ENCODE measurements at places on chromosomes 5 and 9. TPM values are rescaled to one million over a fixed set of nuclear protein-coding genes. Genes with fewer than 3 reads are reported as not detected.

DNA sequence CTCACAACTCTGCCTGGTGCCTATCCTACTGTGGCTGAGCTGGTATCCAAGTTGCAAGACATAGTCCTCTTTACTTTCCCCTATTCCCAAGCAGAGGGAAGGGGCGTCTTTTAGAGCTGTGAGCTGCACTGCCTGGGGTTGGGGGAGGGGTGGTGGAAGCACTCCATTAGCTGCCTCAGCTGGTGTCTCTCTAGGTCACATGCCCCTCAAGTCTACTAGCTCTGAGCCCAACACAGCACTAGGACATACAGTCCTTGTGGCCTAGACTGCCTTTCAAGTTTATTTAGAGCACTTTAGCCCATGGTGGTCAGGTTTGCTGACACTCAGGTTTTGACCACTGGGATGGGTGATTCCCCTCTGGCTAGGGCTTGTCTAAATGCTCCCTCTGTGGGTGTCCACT lies 54.7 kb downstream of the SREK1 start:
- H3K27ac ChIP-seq, result no peak overlapping the region
- no peak overlapping the region for H3K4me3 ChIP-seq
- H3K36me3 ChIP-seq, result no peaks in the 10 kb centered on the region

- no peaks in the 10 kb centered on the region for H3K4me1 ChIP-seq
- H3K36me3 ChIP-seq, result no peaks in the 10 kb centered on the region
- DNase-seq, result peak; percentile 21
Measured at GRCh38 chr5:8685704-8686103, 816.8 kb downstream of the MTRR start.

The IRX1 gene
- total RNA-seq, result 25.7 TPM

DNA sequence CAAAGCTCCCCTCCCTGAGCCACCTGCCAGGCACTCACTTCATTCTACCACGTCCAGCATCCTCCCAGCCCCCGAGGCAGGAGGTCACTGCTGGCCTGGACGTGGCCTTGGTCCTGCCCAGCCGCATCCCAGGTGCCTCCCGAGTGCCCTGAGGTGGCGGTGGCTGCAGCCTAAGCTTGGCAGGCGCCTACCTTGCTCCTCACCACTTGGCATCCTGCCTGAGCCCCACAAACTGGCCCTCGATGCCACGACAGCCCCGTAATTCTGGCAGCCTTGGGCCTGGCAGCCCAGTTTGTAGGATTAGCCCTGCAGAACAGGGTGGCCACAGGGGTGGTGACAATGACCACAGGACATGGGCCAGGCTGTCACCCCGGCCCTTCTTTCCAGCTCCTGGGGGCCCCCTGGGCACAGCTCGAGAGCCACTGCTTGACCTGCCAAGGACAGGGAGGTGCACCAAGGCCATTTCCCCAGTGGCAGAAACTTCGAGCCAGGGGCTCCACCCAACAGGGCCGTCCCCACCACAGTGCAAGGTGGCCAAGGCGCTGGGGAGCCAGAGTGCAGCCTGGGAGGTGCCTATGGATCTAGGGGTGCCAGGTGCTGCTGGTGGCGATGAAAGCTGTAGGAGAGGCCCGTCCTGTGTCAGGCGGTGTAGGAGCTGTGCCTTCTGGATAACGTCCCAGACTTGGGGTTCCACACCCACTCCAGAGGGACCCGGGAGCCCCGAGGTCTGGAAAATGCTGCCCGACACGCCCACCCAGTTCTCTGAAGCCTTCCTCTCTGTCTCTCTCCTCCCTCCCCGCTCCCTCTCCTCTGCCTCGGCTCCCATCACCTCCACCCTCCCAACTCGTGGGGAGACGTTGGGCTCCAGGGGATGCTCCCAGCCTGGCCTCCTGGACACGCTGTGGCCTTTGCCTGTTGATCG lies 18.4 kb downstream of the NKD2 start:
- no peak overlapping the region for H3K27ac ChIP-seq
- no peak for DNase-seq
- no peaks in the 10 kb centered on the region for H3K4me1 ChIP-seq
- H3K4me3 ChIP-seq, result no peak overlapping the region

DNA sequence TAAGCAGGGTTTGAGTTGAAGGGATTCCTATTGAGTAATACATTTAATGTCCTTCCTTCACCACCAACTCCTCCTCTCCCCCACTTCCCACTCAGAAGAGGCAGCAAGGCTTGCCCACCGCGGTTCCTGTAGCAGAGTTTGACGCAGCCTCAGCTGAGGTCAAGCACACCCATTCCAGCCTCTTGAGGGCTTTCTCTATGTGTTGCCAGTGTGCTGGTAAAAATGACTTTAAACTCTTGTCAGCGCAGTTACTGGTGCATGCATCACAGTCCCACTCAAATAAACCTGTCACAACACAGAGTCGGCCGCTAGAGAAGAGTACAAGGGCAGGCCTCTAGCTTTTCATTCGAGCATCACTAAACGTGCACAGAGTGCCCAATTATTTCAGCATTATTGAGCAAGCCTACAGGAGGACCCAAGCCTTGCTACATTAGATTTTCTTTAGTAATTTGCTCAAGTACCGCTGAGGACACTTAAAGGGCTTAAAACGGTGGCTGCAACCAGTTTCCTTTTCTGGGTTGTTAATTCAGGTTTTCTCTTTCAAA lies 79.6 kb downstream of the TLE4 start:
- no peak overlapping the region for H3K4me3 ChIP-seq
- H3K4me1 ChIP-seq, result peaks cover 4% of the 10 kb centered on the region
- peak; percentile 27 for DNase-seq
- H3K36me3 ChIP-seq, result no peaks in the 10 kb centered on the region
- no peaks in the 10 kb centered on the region for H3K27me3 ChIP-seq
- H3K27ac ChIP-seq, result no peak overlapping the region

GRCh38 chr5:68067291-68067690 lies 148.3 kb upstream of the PIK3R1 start:
- DNase-seq, result no peak
- no peaks in the 10 kb centered on the region for H3K4me1 ChIP-seq
- H3K36me3 ChIP-seq, result no peaks in the 10 kb centered on the region
- H3K4me3 ChIP-seq, result no peak overlapping the region

DNA sequence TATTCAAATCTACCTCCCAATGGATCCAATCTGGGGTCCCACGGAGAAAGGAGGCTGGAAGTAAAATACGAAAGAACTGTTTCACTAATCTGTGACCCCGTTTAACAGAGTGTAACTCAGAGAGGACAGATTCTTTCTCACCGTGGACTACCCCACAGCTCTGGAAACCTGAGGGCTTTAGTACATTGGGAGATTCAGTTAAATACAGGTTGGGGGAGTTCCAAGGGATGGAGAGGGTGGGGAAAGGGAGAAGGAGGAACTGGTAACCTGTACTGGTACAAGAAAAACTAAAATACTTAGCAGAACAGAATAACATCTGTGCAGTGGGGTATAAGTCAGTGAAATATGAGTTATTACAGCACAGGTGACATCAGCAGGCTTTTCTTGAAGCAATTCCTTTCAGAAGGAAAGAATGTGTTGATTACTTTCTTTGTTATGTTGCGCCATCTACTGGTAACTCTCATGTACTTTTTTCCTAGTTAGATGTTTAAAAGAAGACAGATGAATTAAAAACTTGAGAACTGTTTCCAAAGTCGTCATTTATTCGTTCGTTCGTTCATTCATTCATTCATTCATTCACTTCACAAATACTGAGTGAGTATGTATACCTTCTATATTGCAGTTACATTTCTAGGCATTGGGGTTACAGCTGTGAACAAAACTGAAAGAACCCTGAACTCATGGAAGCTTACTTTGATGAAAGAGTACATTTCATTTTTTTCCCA lies 30.0 kb upstream of the STOM start:
- no peaks in the 10 kb centered on the region for H3K27me3 ChIP-seq
- no peak overlapping the region for H3K27ac ChIP-seq
- no peak overlapping the region for H3K4me3 ChIP-seq

DNA sequence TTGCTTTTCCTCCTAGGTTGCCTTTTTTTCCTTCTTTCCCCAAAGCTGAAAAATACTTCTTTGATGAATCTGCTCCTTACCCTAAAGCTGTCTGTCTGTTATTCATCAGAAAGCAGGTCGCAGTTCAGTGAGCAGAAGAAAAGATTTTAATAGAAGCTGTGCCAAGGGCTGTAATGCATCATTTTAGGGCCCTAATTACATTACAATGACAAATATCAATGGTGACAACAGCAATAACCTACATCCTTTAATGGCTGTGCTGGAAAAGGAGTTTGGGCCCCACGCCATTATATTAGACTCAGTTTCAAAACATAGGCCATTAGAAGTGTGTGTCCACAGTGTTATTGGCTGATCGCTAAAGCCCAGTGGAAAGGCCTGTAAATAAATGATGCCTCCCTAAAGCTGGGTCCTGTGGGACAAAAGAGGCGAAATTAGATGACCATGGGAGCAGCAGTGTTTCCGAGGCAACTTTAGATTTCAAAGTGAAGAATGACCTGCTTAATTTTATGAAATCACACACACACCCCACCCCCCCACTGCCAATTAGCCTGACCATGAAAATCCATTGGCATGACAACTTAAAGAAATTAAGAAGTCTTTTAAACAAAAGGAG lies 38.4 kb downstream of the TLE4 start:
- no peaks in the 10 kb centered on the region for H3K27me3 ChIP-seq
- H3K4me3 ChIP-seq, result no peak overlapping the region

DNA sequence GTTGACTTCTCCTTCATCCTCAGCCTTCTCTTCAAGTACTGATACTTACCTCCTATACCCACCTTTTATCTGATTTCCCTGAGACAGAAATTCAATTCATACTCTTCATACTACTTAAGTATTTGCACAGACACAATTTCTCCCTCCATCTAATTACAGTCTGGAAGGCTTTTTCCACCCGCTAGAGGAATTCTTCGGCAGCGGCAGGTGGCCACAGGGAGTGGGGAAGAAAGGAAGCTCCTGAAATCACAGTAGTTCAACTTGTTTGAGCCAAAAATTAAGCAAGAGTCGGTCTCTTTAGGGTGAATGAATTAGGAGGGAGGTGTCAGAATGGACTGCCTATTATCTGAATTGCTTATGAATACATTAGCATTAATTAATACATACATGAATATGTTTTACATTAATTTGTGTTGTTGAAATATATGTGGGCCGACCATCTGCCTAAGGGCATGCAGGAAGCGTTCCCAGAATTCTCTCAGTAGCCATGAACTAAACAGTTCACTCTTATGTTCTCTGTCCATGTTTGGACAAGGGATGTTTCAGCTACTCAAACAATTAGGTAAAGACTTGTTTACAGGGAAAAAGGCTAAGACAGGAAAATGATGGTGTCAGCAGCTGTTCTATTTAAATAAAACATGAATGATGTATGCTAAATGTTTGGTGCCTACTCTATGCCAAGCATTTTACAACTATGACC lies 101.4 kb upstream of the SMARCA2 start:
- DNase-seq, result no peak
- no peak overlapping the region for H3K4me3 ChIP-seq
- peaks cover 23% of the 10 kb centered on the region for H3K4me1 ChIP-seq

GRCh38 chr9:106701611-106702010 lies 161.4 kb upstream of the ZNF462 start:
- H3K36me3 ChIP-seq, result no peaks in the 10 kb centered on the region
- H3K4me1 ChIP-seq, result peaks cover 1% of the 10 kb centered on the region
- H3K27ac ChIP-seq, result no peak overlapping the region
- no peak overlapping the region for H3K4me3 ChIP-seq

DNA sequence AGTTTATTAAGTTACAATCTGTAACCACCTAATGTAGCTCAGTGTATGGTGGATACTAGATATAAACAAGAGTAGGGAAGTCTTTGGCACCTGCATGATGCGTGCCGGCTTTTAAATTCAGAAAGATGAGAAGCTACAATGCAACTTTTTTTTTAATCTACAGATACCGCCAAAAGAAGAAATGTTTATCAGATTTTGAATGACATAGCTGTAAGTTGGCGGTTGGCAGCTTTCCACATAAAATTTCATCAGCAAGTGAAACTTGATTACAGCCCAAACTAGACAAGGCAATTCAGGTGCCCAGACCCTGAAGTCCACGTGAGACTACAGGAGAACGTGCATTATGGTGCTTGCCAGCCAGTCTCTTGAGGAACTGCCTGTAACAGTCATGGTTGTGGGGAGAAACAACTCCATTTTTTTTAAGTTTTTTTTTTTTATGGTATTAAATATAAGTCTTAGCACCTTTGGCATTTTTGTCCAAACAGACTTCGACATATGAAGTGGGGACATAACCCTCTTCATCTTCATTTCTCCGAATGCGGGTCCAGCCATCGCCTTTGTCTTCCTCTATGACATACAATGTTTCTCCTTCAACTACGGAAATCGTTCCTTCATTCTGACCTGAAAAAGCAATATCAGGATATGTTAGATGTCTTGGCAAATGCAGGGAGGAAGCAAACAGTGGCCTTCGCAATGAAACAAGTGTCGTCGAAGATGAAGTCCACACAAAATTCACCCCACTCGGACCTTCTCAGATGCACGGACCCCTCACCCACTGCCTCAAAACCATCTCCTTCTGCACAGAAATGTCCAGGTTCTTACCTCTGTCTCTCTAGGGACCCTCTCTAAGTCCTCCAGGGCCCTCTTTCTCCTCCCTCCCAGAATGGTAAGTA lies 60.4 kb downstream of the USP20 start:
- no peak overlapping the region for H3K4me3 ChIP-seq
- H3K36me3 ChIP-seq, result peaks cover 14% of the 10 kb centered on the region
- no peak overlapping the region for H3K27ac ChIP-seq
- no peak for DNase-seq
- H3K27me3 ChIP-seq, result no peaks in the 10 kb centered on the region

The PCDHGC4 gene
- 3.1 TPM for total RNA-seq

DNA sequence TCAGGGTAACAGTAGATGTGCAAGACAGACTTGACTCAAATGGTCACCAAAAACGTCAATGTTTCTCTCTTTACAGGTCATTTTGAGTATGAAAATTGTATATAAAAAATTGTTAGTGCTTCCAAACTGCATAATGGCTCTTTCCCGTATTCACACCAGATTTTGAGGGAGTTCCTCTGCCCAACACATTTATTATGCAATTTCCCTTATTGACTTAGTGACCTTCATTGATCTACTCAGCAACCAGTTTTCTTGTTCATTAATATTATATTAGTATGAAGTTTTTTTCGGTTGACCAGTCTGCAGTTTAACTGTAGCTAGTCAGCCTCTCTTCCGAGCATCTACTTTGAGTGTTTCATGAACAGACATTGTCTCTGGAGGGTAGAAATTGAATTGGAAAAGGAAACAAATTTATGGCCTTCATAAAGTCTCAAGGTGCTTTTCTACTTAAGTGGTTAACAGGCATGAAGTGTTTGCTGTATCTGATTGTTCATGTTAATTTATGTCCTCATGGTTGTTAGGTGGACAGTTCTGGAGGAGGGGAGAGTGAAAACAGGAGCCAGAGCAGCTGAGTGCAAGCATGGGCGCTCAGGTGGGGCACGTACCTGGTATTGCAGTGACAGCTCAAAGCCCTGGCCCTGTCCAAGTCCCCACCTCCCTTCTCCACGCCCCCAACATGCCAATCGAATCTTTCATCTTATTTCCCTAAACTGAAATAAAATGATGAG lies 240.2 kb downstream of the RFK start:
- no peak overlapping the region for H3K4me3 ChIP-seq
- no peaks in the 10 kb centered on the region for H3K27me3 ChIP-seq
- H3K4me1 ChIP-seq, result no peaks in the 10 kb centered on the region

DNA sequence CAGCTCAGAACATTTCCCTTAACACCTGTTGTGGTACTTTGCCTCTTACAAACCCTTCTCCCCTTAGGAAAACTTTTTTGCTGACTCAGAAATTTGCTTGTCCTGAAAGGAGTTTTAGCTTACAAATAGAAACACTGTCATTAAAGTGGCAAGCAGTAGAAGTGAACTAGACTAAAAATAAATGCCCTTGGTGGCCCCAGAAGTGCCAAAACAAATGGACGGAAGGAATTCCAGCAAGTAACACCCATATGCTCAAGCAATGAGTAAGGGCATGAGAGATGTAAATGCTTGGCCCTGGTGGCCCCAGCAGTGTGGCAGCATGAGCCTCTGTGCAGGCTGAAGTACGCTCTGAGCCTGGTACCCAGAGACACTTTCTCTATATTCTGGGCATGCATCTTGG lies 8.6 kb downstream of the VLDLR start:
- H3K36me3 ChIP-seq, result no peaks in the 10 kb centered on the region
- H3K27ac ChIP-seq, result no peak overlapping the region
- no peak for DNase-seq
- H3K4me1 ChIP-seq, result peaks cover 47% of the 10 kb centered on the region

All from lung (tissue), 17 donors.